ENCODE measurements at places on chromosomes 3 and 15.

DNA sequence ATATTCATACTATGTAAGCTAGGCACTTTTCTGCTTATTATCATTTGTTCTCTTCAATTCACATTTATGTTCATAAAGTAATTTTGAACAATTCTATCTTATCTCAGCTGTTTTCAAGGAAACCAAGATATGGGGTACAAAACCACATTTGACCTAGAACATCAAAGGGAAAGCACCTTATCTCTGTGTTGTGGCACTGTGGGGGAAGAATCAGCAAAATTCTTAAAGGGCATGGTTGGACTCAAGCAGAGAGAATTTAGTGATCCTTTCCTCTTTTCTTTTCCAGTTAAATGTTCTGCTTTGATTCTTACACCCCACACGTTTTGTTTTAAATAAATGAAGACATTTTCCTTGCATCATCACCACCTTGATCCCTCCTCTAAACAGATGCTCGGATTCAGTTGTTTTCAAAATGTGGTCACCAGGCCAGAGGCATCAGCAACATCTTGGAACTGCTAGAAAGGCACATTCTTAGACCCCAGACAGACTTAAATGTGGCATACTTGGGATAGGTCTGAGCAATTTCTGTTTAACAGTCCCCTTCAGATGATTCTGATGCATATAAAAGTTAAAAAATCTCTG is 128.4 kb upstream of the TP63 start:
- DNase-seq, result no peak

DNA sequence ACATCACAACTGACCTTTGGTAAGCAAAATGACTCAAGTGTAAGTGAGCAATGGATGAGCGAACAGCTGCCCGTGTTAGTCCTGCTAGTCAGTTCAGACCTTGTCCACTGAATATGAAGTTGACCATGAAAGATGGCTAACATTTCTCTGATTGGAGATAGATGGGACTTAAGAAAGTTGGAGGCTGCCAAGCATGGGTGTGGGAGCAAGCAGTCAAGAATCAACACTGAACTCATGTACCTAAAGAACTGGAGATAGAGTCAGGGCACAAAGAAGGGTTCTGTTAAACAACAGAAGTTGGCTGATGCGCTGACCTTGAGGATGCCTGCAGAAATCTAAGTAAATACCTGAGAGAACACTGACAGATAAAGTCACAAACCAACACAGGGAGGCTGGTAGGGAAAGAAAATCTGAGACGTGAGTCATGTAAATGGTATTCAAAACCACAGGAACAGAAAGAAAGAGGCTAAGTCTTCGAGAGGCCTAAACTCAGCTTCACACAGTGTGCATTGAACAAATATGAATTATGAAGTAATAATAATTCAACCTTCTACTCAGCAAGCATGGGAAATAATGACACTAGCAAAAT is 30.7 kb upstream of the ANPEP start:
- no peak for DNase-seq

- DNase-seq, result no peak
Observed at GRCh38 chr3:82410366-82410765, 648.9 kb upstream of the GBE1 start.

DNA sequence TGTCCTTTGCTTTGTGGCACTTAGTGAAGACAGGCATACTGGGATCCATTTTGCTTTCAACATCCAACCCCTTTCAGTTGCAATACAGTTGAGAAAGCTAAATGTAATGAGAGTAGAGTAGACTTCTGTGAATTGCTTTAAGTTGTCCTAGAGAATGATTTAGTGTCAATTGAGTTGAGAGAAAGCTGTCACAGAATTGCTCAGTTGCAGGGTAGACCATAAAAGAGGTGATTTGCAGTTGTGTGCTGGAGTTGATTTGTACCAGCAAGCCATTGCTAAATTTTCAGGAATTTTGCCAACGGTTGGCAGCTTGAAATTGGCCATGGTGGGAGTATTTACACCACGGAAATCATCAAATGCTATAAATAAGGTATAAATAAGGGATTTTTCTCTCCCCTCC is 2.2 kb downstream of the ABHD5 start:
- DNase-seq, result no peak

DNA sequence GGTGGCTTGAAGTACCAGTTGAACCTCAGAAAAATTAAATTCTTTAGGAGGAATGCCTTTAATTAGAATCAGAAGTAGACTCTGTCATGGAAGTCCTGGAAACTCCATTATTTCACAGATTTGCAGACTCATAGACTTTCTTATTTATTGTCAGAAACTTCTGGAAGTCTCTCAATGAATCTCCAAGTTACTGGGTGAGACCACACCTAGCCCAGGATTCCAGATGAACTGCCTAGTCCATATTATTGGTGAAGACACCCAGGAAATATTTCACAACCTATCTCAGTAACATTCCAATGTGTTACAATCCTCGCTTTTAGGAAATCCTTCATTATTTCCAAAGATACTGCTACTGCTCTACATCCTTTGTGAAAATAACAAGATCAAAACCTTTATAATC is 6.5 kb upstream of the THBS1 start:
- no peak for DNase-seq
